ENCODE measurements at places on chromosomes 3 and 15.

DNA sequence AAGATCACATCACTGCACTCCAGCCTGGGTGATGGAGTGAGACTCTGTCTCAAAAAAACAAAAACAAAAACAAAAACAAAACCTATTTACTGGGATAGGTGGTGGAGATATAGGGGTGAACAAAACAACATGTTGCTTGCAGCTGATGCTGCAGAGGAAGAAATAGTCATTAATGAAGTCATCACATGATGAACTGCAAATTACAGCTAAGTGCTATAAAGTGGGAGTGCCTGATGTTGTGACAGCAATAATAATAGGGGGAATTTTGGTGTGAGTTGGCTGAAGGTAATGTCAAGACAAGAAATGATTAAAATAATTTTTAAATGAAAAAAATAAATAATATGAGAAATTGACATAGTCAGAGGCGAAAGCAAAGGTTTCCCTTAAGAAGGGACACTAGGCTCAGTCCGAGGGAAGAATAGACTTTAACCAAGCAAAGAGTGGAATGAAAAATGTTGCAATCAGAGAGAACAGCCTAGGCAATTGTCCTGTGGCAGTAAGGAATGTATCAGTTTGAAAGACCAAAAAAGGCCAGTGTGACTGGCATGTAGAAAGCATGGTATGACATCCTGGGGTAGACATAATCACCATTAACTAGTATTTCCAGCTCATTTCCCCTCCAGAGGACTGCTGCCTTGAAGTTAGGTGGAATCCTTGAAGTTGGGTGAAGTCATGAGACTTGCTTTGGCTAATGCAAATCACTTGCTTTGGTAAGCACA is 14.7 kb upstream of the PIK3CB start:
- DNase-seq: no peak

DNA sequence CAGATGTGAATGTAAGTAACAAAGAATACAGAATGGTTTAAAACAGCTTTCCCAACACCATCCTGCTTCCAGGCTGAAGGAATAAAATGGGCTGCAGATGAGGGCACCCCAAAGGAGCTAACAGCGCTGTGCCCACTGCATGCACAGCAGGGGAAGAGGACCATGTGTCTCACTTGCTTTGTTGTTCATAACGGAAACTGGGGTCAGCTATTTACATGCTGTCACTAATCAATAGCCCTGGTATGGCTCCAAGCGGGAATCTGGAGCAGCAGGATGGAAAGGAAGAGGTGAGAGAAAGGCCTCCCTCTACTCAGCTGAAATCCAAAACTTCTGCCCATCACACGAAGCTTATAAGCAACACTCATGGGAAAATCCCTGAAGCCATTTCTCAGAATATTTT is 67.4 kb downstream of the TBC1D2B start:
- no peak for DNase-seq

GRCh38 chr3:57981483-57982087 is 26.6 kb upstream of the FLNB start:
- DNase-seq: no peak

- DNase-seq: peak; percentile 9
Observed at GRCh38 chr15:99180086-99180963, 69.1 kb downstream of the TTC23 start.

- no peak for DNase-seq
Observed at GRCh38 chr3:160183345-160184076, 41.7 kb upstream of the C3orf80 start.

- DNase-seq: no peak
Observed at GRCh38 chr3:149620291-149621020, 37.4 kb downstream of the WWTR1 start.

- no peak for DNase-seq
Observed at GRCh38 chr3:113153499-113154107, 57.8 kb upstream of the BOC start.

- no peak for DNase-seq
Observed at GRCh38 chr3:134605556-134605955, 45.3 kb downstream of the KY start.

- no peak for DNase-seq
Observed at GRCh38 chr15:78695854-78696253, 54.8 kb upstream of the CHRNB4 start.

- DNase-seq: peak; percentile 20
Observed at GRCh38 chr15:43105077-43105736, 631 bp downstream of the UBR1 start.

- no peak for DNase-seq
Observed at GRCh38 chr3:14845180-14845579, 26.4 kb downstream of the FGD5 start.

DNA sequence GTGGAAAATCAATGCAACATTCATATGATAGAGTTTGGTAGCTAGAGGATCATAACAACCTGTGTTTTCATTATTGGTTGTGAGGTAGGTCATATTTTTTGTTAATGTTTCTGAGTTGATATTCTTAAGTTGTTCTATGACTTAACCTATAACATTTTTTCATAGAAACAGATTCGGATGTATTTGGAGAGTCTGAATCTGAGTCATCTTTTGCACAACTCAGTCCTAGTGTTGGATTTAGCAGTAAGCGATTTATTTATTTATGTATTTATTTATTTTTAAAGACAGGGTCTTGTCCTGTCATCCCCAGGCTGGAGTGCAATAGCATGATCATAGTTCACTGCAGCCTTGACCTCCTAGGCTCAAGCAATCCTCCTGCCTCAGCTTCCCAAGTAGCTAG is 292.8 kb upstream of the ZNF717 start:
- no peak for DNase-seq

DNA sequence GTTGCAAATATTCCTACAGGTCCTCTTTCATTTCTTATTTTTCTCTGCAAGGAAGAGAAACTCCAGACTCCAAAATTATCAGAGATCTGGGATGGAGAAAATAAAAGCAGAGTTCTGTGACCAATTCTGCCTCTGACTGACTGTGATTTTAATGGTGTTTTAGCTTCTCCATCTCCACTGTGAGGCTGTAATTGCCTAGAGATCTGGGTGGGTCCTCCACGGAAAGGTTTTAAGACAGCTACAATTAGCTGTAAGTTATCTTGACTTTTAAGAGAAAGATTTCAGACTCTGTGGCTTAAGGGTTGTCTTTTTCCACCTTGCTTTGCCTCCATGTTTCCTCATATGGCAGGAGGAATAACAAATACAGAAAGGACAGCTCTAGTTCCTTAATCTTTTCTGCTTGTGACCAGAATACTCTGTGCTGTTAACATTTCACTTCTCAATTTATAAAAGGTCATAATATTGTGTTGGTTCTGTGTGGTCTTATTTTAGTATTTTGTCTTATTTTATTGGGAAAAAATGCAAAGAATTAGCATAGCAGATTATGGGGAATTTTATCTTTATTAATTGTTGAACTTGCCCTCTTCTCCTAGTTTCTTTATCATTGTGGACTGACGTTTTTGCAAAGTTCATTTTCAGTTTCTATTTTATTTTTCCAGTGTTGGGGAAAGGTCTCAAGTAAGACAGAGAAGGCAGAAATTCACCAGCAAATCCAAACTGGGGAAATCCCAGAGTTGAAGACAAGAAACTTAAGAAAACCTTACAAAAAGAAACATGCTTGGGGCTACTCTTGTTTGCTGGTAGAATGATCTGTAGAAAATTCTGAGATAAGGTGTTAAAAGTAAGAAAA is 157.9 kb downstream of the RAP2B start:
- no peak for DNase-seq

- no peak for DNase-seq
Observed at GRCh38 chr3:187781001-187781400, 35.7 kb upstream of the BCL6 start.

GRCh38 chr3:62119139-62119538 is 254.2 kb downstream of the FEZF2 start:
- DNase-seq: no peak

- DNase-seq: no peak
Observed at GRCh38 chr3:97932387-97932801, 39.8 kb downstream of the RIOX2 start.

GRCh38 chr3:94259291-94259690 is 196.4 kb downstream of the NSUN3 start:
- no peak for DNase-seq

- peak; percentile 73 for DNase-seq
Observed at GRCh38 chr3:45677033-45677446, 12.2 kb upstream of the SACM1L start.

DNA sequence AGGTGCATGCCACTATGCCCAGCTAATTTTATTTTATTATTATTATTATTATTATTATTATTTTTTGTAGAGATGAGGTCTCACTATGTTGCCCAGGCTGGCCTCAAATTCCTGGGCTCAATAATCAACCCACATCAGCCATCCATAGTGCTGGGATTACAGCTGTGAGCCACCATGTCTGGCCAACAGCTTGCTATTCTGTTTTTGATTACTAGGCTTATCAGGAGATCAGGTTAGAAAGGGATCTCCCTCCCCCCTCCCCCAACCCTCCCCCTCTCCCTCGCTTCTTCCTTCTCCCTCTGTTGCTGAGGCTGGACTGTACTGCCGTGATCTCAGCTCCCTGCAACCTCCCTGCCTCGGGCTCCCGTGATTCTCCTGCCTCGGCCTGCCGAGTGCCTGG is 8.6 kb downstream of the CLN6 start:
- no peak for DNase-seq

- DNase-seq: peak; percentile 98
Observed at GRCh38 chr15:40793216-40793989, 13.5 kb upstream of the ZFYVE19 start.

DNA sequence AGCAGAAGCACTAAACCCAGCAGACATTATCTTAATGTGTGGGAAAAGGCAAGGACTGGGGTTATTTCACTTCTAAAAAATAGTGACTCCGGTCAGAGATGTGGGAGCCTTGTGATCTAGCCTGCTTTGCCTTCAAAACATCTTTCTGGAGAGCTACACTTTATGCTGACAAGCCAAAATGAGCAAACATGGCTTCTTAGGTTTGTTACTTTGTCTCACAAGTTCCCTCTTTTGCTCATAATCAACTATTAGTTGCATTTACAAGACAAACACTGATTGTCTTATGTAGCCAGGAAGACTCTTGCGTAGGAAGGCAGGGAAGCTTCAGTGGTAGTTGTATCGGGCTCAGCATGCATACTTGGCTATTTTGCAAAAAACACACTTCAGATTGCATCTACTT is 129.2 kb downstream of the NUP210 start:
- no peak for DNase-seq

- DNase-seq: no peak
Observed at GRCh38 chr15:90344662-90345061, 7.4 kb upstream of the ZNF774 start.

GRCh38 chr3:189664311-189664710 is 33.1 kb downstream of the TP63 start:
- peak; percentile 61 for DNase-seq

DNA sequence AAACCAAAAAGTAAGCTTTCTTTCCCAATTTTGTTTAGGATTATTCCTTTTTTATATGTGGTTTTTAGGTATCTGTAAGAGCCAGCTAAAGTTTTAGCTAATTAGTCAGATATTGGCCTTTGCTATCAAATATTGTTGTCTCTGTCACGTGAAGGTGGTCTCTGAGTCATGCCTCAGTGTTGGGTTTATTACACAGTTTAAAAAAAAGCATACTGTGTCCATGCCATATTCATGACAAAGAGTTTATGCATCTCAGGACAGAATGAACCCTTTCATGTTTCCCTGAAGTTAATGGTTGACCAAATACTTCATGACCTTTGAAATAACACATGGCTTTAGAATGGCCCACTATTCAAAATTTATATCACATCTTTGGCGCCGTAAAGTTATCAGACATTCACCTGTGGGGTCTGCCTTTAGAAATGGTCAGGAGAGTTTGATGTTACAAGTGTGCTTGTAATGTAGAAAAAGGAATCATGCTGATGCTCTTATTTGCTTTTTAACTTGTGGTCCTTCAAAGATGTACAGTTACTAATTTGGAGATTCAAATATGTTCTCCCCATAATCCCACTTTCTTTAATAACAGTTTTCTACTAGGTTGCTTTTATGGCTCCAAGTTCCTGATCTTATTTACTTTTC is 101.5 kb downstream of the MYRIP start:
- peak; percentile 86 for DNase-seq

DNA sequence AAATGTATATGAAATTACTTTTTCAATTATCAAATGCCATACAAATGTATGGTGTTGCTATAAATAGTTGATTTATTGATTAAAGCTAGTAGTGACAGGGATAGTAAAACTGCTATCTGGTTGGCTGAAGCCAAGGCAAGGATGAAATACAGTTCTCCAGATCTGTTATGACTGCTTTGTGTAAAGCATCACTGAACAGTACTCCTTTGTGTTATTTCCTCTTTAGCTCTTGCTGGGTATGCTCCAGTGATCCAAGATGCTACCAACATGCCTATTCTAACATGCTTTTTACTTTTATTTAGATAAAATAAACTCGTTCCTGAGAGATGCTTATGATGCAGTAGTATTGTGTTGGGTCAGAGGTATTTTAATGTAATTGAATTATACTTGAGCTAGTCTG is 12.4 kb upstream of the UBR1 start:
- DNase-seq: peak; percentile 58

DNA sequence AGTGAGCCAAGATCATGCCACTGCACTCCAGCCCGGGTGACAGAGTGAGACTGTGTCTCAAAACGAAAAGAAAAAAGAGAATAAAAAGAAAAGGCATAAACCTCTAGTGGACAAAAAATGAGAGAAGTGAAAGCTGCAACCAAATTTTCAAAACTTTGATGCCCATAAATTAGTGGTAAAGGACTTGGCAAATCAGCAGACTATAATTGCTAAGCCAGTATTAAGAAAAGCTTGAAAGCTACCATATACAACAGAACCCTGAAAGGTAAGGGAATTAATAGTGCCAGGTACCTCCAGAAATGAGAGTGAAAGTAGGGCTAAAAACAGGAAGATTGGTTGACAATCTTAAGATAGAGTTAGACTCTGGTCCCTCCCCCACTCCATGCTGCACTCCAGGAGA is 32.9 kb upstream of the SLC22A13 start:
- DNase-seq: no peak

DNA sequence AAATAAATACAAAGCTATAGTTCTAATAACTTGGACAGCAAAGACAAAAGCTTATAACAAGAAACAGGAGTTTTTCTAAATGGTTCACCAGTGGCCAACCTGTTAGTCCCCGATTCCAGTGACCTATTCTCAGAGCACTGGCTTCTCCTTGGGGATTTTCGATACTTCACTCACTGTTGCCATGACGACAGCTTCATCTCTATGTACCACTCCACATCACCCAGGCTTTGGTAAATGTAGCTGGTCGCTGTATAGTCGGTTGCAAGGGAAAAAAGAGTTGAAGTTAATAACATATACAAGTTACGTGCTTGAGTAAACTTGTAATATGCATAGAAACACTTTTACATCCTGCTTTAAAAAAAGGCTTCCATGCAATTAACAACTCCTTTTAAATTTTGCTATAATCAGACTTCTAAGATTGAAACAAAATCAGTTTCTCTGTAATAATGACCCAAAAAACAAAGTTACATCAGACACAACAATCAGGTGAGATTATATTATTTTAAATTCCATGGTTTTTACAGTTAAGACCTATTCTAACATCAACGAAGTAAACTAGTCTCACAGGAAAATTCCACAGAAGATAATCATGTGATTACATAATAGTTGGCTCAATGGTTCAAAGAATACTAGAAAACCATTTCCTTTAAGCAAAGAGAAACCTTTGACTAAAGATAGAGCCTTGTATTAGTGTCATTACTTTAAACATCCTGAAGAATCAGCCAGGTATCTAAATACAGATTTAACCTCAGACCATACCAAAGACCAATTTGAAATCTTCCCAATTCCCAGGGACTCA is 2.9 kb downstream of the CCNL1 start:
- DNase-seq: peak; percentile 52
